ENCODE measurements at places on chromosomes 5 and 9. TPM values are rescaled to one million over a fixed set of nuclear protein-coding genes. Genes with fewer than 3 reads are reported as not detected.

The LCN9 gene
- total RNA-seq = not detected

The SLC34A3 gene
- not detected for total RNA-seq

- no peak overlapping the region for H3K27ac ChIP-seq
- no peaks in the 10 kb centered on the region for H3K4me1 ChIP-seq
- no peaks in the 10 kb centered on the region for H3K36me3 ChIP-seq
- H3K4me3 ChIP-seq = no peak overlapping the region
- no peak for DNase-seq
These were observed 134.8 kb downstream of the CDH10 start for GRCh38 chr5:24509943-24510342.

DNA sequence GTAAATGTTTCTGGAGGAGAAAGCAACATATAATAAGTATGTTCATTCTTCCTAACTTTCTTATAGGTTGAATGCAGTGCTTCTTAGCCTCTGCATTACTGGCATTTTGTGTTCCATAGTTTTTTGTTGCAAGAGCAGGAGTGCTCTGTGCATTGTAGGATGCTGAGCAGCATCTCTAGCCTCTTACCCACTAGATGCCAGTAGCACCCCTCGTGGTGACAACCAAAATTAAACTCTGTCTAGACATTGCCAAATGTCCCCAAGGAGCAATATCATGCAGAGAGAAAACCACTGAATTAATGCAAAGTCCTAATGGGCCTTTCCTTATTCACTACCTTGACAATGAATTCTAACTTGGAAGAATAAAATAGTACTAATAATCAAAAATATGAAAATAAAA lies 147.0 kb downstream of the GLIS3 start:
- H3K4me1 ChIP-seq = no peaks in the 10 kb centered on the region
- DNase-seq = no peak
- no peaks in the 10 kb centered on the region for H3K36me3 ChIP-seq
- peaks cover 4% of the 10 kb centered on the region for H3K27me3 ChIP-seq

GRCh38 chr9:102967979-102968378 lies 27.2 kb upstream of the CYLC2 start:
- H3K4me3 ChIP-seq = no peak overlapping the region
- H3K27ac ChIP-seq = no peak overlapping the region
- no peaks in the 10 kb centered on the region for H3K36me3 ChIP-seq
- no peaks in the 10 kb centered on the region for H3K4me1 ChIP-seq

- no peaks in the 10 kb centered on the region for H3K27me3 ChIP-seq
- no peaks in the 10 kb centered on the region for H3K36me3 ChIP-seq
- DNase-seq = no peak
- H3K4me1 ChIP-seq = no peaks in the 10 kb centered on the region
- no peak overlapping the region for H3K4me3 ChIP-seq
These were observed 637.7 kb downstream of the SLCO4C1 start for GRCh38 chr5:101658433-101658832.

- H3K27me3 ChIP-seq = peaks cover 23% of the 10 kb centered on the region
- H3K4me1 ChIP-seq = no peaks in the 10 kb centered on the region
- H3K4me3 ChIP-seq = no peak overlapping the region
These were observed 4.7 kb upstream of the ADCY2 start for GRCh38 chr5:7391215-7391614.

DNA sequence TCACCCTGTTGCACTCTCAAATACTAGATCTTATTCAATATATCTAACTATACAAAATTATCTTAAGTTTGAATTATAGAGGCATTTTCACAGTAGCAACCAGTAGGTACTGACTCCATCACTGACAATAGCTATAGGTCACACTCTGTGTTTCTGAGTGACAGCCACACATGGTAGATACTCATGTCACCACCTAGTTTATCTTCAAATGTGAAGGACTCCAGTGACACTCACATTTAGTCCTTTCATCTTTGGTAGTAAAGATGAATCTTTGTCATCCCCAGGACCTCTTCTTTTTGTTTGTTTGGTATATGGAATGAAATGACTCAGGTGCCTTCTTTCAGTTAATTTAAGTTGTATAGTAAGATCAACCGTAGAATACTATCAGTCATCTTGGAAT lies 102.5 kb upstream of the DHFR start:
- H3K4me1 ChIP-seq = peaks cover 79% of the 10 kb centered on the region
- no peaks in the 10 kb centered on the region for H3K27me3 ChIP-seq
- peaks cover 59% of the 10 kb centered on the region for H3K36me3 ChIP-seq
- H3K27ac ChIP-seq = peak overlapping the region; percentile 27

DNA sequence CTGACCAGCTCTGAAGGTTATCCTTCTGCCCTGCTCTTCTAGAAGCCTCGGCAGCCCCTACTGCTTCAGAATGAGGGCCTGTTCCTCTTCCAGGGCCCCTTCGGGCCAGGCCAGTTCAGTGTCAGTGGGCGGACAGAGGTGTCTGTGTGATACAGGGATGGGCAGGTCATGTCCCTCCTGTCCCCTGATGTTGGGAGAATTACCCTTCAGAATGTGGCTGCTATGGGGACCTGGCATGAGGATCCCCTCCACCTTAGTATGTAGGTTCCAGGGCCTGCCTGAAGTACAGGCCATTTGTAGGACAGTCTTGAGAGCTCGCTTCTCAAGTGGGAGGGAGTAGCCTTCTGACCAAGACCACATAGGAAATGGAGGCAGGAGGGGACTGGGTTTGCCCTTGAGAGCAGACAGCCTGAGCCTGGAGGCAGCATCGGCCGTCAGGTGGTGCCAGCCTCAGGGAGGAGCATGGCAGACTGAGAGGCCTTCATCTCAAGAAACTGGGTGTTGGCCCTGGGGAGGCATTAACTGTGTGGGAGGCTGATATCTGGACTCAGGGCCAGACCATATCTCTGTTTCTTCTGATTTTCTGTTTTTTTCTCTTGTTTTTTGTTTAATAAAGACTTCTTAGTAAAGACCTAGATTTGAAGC lies 32.0 kb downstream of the ANGPTL2 start:
- DNase-seq = no peak
- H3K27me3 ChIP-seq = peaks cover 9% of the 10 kb centered on the region
- H3K36me3 ChIP-seq = no peaks in the 10 kb centered on the region
- H3K27ac ChIP-seq = no peak overlapping the region

DNA sequence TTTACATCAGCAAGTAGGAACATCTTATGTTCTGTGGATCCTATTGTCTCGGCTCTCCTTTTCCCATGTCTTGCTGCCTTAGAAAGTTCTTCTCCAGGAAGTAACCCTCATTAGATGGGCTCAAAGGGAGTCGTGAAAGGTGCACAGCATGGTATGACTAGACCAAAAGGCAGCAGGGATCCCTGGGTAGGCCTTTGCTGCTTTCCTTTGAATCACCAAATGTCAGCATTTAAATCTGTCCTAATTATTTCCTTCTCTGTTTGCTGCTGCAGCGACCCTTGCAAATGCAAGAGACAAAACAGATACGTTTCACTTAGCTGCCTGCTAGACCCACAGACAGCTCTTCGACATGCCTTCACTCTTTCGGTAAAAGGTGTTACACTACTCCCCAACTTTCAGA lies 218.4 kb downstream of the ACTL7B start:
- no peak overlapping the region for H3K27ac ChIP-seq
- no peak for DNase-seq
- no peak overlapping the region for H3K4me3 ChIP-seq
- H3K27me3 ChIP-seq = no peaks in the 10 kb centered on the region
- no peaks in the 10 kb centered on the region for H3K36me3 ChIP-seq

- H3K4me3 ChIP-seq = no peak overlapping the region
- peaks cover 15% of the 10 kb centered on the region for H3K36me3 ChIP-seq
- no peak for DNase-seq
- H3K4me1 ChIP-seq = peaks cover 24% of the 10 kb centered on the region
- H3K27ac ChIP-seq = no peak overlapping the region
These were observed 2.0 kb upstream of the F2RL2 start for GRCh38 chr5:76625087-76625815.

DNA sequence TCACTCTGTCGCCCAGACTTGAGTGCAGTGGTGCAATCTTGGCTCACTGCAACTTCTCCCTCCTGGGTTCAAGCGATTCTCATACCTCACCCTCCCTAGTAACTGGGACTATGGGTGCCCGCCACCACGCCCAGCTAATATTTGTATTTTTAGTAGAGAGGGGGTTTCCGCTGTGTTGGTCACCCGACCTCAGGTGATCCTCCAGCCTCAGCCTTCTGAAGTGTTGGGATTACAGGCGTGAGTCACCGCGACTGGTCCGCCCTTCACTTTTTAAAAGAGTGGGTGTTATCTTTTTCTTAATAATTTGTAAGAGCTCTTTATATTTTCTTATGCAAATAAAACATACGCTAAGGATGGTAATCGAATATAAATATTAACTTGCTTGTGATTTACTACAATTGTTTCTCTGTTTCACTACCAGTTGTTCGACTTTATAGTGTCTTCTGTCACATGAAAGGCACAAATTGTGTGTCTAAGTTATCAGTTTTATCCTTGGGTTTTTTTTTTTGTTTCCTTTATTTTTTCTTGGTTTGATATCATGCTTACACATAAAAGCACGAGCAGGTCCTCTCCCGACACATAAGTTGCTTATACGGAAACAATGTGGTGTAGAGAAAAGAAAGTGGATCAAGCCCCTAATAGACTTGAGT lies 1.9 kb upstream of the GPBP1 start:
- peak; percentile 45 for DNase-seq
- no peaks in the 10 kb centered on the region for H3K27me3 ChIP-seq
- peak overlapping the region; percentile 90 for H3K4me3 ChIP-seq
- peaks cover 20% of the 10 kb centered on the region for H3K36me3 ChIP-seq
- H3K4me1 ChIP-seq = peaks cover 15% of the 10 kb centered on the region
- H3K27ac ChIP-seq = peak overlapping the region; percentile 99
